ENCODE measurements at places on chromosomes 3 and 15.

DNA sequence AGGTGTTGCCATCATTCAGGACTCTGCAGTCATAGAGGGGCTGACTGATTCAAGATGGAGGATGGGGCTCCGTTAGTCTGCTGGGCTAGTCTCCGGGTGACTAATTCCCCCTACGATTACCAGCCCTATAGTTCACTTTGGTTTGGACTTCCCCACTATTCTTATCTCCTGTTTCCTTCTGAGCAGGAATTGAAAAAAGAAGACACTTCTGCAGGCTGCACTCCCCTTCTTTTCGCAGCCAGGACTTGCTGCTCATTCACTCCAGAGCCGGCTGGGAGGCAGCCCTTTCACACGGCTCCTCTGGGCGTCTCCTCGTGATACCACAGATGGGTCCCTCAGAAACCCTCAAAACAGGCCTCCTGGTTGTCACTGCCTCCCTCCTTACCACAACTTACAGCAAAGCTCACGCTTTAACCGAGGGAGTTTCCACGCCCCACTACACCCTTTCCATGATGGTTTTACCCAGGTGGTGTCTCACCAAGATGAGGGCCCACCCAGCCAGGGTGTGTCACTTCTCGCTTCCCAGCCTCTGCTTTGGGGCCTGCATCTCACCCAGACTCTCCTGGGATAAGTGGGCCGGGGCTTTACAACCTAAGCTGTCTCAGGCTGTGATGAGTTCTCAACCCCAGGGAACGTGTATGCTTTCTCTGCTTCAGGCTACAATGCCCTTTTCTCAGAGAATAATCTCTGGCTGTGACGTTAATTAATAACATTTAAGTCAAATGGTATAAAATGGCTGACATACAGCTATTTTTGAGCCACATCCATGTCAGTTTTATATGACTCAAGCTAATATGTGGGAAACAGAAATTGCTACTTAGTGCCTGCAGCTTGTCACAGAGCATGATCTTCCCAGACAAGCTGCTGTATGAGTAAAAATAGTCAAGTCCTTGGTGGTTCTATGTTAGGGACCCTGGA, 11.9 kb downstream of the CX3CR1 start:
- no peak for DNase-seq

DNA sequence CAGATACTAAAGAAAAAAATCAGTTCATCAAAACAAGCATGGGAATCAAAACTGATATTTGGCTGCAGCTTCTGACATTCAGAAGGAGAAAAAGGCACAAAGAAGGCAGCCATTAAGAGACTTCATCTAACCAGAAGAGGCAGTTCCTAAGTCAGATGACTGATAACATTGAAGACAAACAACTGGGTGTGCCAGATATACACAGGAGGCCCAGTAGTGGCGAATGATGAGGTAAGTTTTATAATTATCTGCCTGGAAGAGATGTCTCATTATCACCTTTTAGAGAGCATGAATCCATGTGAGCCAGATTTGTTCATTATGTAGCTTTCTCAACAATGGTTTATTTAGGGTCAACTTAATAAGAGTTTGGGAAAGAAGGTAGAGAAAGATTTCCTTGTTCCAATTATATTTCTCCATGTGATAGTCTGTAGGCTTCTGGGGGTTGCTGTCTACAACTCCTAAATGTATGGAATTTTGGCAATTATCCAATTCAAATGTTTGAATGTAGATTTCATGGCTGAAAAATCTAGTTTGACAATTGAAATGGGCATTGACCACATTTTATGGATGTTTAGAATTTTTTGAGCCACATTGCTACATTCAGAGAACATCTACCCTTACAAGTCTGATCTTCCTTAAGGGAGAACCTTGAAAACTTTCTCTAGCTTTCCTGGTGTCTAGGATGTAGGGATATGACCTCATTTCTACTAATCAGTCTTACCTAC, 50.4 kb upstream of the RASGRF1 start:
- DNase-seq = no peak

DNA sequence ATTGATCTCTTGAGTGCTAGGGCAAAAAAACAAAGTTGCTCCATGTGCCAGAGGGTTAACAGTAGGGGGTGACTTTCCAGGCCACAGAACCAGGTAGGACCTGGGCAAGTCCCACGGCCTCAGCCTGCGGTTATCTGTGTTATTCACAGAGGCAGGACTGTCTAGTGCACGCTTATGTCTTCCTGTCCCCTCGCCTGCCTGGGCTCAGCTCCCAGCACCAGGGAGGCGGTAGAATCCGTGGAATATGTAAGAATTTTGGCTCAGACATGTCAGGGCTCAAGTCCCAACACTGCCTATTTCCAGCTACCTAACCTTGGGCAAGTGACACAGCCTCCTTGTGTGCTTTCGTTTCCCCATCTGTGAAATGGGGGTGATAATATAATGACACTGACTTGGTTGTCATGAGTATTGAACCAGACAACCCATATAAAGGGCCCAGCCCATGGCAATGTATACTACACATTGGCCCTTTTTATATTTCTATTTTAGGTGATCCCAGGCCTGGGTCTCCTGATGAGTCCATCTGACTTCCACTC, 44.3 kb upstream of the FLNB start:
- DNase-seq = no peak

- no peak for DNase-seq
Observed at GRCh38 chr15:34851751-34852150, 56.4 kb upstream of the ACTC1 start.

DNA sequence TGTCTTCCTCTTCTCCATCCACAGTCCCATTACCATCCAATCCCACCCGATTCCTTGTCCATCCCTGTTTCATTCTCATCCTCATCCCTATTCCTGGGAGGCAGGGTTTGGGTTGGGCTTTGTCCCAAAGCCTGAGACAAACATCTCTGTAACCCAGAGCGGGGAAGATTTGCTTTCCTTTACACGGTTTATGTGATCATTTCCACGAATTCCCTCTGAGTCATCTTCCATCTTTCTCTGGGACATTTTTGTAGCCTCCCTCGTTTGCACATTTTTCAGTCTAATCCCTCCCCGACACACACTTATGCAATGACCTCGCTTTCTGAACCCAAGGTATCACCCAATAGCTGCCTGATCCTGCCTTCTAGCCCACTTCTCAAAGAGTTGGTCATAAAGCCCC, 22.8 kb downstream of the DUOX2 start:
- no peak for DNase-seq

DNA sequence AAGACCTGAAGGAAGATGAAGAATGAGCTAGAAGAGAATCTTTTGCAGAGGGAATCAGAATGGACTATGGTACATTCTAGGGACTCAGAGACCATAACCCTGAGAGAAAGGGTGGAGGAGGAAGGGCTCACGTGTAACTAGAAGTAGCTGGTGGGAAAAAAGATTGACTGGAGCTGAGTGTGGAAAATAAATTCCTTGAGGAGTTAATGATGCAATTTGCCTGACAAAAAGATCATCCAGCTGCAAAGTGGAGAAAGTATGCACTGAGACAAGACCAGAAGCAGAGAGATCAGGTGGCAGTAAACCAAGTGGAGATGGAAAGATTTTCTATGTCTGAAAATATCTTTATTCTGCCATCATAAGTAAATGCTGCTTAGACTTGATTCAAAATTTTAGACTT, 52.9 kb upstream of the TBL1XR1 start:
- DNase-seq = no peak

DNA sequence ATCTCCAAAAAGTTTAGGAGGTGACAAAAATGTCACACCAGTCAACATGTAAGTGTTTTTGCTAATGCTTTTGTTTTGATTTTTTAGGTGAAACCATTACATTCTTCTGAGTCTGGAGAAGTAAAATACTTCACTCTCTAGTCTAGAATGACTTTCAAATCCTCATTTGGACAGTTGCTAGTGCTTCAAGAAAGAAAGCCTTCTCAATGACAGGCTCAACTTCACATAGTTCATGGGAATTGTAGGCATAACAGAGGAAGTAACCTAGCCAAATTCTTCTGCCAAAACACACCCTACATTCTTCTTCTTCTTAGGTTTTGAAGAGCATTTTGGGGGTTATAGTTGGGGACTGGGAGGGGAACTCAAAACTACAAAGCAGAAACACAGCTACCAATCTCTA, 29.4 kb upstream of the HEG1 start:
- no peak for DNase-seq

DNA sequence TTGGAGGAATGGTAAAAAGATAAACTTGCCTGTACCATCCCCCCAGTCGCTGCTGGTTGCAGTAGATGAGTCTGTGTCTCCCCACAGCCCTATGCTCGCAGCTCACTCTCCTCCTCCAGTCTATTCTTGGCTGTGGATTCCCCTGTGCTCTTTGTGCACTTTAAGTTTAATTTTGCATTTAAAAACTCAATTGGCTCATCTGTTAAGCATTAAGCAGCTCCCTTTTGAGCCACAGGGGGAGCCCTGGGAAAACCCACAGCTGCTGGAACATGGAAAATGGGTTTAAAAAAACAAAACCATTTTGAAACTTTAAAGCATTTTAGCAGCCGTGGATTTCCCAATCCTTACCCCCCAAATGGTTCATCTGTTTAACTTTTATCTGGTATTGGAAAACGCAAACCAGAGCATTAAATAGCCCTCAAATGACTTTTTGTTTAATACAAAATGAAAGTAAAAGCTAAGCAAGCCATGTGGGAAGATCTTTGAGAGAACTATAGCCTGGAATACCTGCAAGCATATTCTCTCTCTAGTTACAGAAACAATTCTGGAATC, 536.9 kb downstream of the ZIC1 start:
- no peak for DNase-seq

DNA sequence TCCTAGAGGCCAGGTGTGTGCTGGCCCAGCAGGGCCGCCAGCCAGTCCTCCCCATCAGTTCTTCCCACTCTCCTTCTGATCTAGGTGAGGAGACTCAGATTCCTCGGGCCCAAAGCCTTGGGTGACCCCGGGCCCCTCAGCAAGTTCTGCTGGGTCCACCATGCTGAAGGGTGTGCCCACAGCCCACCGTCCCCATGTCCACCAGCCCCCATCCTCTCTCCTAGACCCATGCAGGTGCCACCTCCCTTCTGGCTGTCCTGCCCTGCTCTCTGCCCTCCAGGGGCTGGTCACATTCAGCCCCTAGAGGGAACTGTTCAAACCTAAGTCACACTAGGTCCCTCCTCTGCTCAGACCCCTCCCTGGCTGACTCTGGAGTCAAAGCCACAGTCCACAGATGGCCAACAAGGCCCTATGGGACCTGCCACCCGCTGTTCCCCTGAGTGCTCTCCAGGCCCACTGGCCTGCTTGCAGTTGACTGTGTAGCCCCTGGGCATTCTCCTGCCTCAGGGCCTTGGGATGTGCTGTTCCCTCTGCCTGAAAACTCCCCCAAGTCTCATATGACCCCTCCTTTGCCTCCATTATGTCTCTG, 878 bp upstream of the TLR9 start:
- DNase-seq = no peak

DNA sequence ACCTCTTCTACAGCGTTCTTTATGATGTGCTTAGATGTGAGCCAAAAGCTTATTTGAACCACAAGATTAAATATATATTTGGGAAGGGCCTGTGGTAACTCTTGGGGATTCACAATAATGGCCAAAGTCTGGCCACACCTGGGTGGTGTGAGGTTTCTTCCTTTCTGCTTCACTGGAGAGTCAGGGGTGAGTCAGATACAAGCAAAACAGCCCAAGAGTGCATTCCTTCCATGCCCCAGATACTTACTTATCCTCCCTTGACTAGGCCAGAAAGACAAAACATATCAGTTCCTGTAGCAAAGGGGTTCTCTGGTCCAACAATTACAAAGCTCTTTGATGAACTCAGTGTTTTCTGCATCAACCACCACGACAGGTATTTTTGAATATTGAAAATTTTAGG, 941 bp downstream of the ZBED2 start:
- DNase-seq = no peak

- DNase-seq = no peak
Observed at GRCh38 chr15:65067645-65068402, at the start of gene RASL12. Gene RASL12, minus strand, starts transcription at chr15:65067991. Its CDS starts 156 bp downstream, at chr15:65067835.

- no peak for DNase-seq
Observed at GRCh38 chr3:54185740-54186139, 63.4 kb downstream of the CACNA2D3 start.

DNA sequence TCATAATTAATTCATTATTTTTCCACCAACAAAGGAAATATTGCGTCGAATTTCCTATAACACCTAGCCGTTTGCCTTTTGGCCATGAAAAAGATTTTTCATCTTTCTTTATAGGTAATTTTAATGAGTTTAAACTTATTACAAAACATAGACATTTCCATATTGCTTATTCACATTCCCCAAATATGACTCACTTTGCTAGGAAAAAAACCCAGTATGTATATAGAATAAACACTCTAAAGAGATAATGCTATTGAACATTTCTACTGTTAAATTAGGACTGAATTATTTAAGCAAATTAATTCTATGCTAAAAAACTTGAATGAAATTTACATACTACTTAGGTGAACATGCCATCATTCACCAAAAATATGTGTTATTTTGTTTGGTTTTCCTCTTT, 16.2 kb downstream of the ZPLD1 start:
- DNase-seq = no peak

GRCh38 chr15:42207674-42208579, at the start of gene VPS39:
Gene VPS39, minus strand, starts transcription at chr15:42208304. Its CDS starts 151 bp downstream, at chr15:42208153.
- peak; percentile 61 for DNase-seq

DNA sequence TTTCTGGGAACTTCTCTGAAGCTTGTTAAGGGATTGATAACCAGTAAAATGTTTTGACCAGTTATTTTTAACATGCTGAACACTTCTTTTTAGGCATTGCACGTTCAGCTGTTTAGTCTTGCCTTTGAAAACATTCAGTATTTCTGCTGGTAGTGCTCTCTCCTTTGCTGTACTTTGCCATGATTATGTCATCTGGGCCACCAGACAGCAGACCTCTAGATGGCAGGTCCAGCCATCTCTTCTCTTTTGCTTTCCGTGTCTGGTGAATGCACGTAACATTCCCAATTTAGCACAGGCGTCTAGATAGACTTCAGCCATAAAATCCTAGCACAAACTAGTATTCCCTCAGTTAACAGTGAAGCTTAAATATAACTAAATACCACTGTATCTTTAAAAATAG, 57.8 kb downstream of the RAB7A start:
- DNase-seq = no peak

GRCh38 chr3:62361824-62362223, 11.5 kb downstream of the FEZF2 start:
- no peak for DNase-seq

DNA sequence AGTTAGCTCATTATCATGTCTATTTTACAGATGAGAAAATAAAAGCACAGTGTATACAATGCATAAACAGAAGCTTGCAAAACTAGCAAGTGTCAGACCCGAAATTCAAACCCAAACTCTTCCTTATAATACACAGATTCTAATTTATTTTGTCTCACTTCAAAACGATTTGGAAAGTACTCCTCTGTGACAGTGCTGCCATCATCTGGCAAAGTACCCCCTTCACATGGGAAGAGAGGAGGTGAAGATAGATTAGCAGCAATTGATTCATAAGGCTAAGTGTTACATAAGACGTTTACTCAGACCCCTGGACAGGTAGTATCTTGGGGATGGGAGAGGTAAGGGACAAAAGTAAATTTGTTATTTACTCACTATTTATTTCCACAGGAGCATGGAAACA, 744.0 kb upstream of the SGO1 start:
- peak; percentile 3 for DNase-seq

Data from NCI-H748 treated with DMSO at 0.1 percent for 48 hours (cell line).